ENCODE measurements at places on chromosomes 5 and 9.

DNA sequence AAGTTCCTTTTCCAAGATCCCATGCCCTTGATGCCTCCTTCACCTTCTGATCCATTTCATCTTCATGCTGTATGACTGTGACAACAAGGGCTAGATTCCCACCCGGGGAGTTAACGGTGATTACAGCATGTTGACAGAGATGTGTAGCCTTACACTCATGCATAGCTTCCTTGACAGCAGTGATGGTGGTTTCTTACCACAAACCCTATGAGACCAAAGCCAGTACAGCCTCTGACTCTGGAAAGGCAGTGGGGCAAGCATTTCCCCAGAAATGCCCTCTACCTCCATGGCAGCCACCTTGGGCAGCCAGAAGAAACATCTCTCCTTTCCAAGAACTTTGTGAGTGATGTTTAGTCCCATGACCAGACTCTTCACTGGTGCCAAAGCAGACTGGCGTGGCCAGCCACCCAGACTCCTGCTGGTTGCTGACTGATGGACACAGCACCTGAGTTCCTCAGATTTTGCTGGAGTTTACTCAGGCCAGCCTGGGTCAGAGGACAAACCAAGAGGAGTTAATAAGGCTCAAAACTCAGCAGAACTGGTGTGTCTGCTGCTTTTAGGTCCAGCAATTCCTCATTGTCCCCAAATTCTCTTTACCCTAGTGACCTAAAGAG, 199.7 kb upstream of the SLC27A6 start:
- no peak for DNase-seq

GRCh38 chr9:2336055-2336454, 285.5 kb upstream of the VLDLR start:
- no peak for DNase-seq

GRCh38 chr9:18806232-18807080, 226.6 kb downstream of the SAXO1 start:
- DNase-seq, result no peak

GRCh38 chr9:17876687-17877086, 297.8 kb downstream of the SH3GL2 start:
- DNase-seq, result no peak

- DNase-seq, result no peak
These were observed 171.2 kb downstream of the CWC27 start for GRCh38 chr5:64939772-64940510.

- DNase-seq, result peak; percentile 47
These were observed 71.2 kb downstream of the ARRDC3 start for GRCh38 chr5:91311697-91312501.

- no peak for DNase-seq
These were observed 164.7 kb downstream of the TUSC1 start for GRCh38 chr9:25513509-25514033.

DNA sequence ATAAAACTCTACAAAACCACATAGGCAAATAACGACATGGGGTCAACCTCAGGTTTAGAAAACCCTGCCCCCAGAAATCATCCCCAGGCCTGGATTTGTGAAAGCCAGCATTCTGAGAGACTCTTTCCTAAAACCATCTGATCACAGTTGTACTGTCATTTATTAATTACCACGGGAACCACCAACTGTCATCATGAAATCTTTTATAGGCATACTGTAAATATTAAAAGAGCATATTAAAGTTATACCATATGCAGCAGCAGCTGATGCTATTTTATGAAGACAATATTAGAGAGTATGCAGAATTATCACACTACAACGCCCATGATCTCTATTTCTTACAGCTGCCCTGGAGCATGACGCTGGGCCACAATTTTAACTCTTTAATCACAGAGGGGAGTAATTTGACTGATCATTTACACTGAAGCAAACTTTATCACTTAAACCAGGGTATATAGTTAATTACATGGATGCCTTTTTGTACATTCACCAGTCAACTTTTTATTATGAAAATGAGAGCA, 9.0 kb upstream of the ZDHHC21 start:
- no peak for DNase-seq

- DNase-seq, result no peak
These were observed 3.7 kb upstream of the ERGIC1 start for GRCh38 chr5:172830275-172830799.

DNA sequence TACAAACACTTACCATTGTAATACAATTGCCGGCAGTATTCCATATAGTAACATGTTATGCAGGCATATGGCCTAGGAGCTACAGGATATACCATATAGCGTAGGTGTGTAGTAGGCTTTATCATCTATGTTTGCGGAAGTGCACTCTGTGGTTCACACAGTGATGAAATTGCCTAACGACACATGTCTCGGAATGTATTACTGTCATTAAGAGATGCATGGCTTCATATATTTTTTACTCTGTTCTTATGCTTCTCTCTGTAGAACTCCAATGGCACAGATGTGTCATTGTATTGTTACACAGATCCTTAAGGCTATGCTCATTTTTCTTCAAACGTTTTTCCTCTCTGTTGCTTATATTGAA, 19.2 kb upstream of the ANKRD18A start:
- no peak for DNase-seq

- DNase-seq, result no peak
These were observed 19.0 kb downstream of the ATOX1 start for GRCh38 chr5:151739395-151739794.

GRCh38 chr5:128477944-128478343, 60.1 kb downstream of the FBN2 start:
- DNase-seq, result no peak

GRCh38 chr9:124456341-124457078, 6.3 kb downstream of the ADGRD2 start:
- DNase-seq, result no peak

DNA sequence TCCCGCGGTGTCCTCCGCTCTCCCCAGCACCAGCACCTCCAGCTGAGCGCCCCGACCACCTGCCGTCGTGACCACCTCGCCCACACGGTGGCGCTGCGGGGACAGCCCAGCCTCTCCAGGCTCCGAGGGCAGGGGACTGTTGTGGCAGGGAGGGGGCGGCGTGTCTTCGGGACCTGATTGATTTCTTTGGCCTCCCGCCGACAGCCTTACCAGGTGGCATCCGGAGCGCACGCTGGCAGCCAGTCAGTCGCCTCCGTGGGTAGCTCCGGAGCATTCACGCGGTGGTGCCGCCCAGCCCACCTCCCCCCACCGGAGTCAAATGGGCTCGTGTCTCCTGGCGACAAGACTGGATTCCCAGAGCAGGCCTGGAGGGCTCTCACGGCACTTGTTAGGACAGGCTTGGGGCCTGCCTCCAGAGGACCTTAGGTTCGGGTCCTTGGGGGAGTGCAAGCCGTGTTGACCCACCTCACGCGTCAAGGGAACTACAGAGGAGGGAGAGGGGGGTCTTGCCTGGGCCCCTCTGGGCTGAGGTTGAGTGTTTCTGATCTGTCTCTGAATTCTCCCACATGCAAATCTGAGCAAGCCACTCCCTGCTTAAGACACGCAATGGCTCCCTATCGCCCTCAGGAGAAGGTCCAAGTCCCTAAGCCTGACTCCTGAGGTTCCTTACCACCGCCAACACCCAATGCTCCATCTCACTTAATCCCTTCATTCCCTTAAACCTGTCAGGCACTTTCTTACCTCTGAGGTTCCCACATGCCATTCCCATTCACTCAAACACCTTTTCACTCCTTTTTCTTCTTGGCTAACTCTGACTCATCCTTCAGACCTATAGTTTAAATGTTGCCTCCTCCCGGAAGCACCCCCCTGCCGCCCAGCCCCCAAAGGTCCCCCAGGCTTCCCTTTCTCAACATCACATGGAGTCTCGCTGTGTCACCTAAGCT, 51.2 kb upstream of the GGTA1 start:
- DNase-seq, result peak; percentile 43

DNA sequence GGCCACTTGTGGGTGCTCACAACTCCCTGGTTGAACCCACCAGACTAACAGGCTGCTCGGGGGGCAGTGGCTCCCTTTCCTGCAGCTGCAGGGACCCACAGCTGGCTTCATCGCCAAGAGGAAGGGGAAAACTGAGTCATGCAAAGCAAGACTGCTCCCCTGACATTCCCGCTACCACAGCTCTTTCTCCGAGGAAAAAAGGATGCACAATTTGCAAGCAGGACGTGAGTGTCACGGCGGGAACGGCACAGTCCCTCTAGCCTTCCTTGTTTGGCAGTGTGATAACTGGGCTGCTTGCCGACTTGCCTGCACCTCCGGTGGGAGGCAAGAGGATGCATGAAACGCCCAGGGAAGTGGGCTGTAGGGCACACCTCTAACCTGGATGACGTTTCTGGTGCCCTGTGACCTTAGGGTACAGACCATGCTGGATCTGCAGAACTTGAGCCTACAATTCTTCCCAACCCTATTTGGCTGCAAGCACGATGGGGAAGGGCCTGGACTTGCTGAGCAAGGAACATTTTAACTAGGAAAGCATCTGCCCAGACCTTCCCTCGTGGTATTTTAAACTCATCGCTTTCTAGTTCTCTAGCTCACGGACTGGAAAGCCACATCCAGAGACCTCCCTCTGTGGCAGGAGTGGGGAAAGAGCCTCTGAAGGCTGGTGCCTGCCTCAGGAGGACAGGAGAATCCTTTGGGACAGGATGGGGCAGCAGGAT, 7.8 kb downstream of the SH3PXD2B start:
- no peak for DNase-seq

DNA sequence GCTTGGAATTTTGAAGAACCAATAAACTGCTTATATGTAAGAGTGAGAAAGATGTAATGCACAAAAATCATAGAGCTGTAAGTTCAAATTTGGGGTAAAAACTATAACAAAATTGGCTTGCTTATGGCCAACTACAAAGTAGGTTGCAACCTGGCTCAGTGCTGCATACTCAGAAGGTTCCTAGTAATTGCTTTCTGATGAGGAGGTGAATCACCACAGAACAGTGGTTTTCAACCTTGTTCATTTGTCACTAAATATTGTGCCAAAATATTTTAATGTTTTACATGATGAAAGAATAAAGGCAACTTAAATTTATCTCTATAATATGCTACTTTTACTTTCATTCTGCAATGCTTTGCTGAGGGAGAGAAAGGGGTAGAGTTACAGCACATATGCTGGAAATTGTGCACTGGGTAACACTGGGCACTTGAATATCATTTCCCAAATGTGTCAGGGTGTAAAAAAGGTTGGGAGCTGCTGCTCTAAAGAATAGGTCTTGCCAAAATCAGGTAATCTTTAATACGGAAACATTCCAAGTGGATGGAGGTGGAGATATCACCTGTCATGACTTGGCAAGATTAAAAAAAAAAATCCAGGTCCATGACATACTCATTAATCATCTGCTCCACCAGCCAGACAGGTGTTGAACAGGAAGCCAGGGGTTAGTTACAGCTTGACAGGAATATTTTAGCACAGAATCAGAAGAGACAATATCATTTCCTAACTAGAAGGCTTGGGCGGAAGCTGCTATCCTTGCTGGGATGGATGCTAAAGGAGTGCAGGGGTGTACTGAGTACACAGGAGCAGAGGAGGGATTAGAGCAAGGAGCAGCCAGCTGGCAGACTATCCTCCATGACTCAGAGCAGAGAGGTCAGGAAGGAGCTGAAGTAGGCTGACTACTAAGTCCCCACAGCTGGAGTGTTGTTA, 34.6 kb upstream of the CCL21 start:
- DNase-seq, result no peak

GRCh38 chr9:109101202-109101595, 18.5 kb downstream of the TMEM245 start:
- DNase-seq, result no peak

- DNase-seq, result no peak
These were observed 201.2 kb downstream of the TARS1 start for GRCh38 chr5:33641744-33642505.

DNA sequence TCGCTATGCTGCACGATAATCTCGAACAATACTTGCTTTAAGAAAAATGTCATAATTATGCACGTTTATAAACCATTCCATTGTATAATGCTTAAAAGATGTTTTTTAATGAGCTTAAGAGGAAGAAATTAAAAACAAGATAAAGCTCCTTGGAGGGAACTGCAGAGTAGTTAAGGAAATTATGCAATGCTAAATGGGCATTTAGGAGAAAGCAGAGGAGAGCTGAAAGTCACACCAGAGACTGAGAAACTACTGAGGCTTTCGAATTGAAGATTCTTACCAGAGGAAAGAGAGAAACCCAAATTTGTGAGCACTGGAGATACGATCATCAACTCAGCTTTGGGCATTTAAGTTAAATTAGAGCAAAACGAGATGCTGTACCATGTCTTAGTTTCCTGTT, 119.4 kb downstream of the CDH10 start:
- no peak for DNase-seq

DNA sequence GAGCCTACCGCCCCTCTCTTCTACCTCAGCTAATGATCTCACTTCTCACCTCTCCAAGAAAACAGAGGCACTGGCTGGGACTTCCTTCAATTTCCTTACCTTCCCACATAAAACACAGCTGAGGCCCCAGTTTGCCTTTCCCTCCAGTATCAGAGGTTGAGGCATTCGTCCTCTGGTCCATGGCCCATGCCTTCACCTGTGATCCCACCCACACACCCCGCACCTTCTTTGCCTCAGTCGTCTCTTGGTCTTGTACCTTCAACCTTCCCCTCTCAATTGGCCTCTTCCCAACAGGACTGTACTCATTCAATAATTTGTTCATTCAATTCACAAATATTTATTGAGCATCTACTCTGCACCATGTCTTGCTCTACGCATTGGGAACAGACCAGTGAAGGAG, 11.0 kb upstream of the NSD1 start:
- DNase-seq, result no peak

DNA sequence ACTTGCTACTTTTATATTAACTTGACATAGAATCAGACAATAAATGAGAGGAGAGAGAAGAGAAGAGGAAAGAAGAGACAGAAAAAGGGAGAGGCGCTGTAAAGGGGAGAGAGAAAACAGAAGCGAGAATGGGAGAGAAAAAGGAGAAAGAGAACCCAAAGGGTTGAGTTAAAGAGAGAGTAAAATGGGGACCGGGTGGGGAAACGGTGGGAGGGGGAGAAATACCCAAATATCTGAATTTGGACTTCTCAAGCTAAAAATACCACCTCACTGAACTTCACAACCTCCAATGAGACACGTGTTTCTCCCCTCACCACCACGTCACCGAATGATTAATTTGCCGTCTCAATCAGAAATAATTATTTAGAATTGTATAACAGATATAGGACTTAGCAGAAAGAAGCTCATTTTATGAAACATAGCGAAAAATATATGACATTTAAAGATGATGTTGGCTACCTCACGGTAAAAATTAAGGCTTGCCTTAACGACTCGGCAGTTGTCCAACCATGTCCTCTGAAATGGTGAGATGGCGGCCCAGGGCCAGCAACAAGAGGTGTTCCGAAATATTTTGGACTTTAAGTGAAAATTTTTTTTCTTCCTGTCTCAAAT, 204.1 kb downstream of the MEF2C start:
- DNase-seq, result no peak

GRCh38 chr5:127060470-127060985, 12.8 kb downstream of the C5orf63 start:
- no peak for DNase-seq

DNA sequence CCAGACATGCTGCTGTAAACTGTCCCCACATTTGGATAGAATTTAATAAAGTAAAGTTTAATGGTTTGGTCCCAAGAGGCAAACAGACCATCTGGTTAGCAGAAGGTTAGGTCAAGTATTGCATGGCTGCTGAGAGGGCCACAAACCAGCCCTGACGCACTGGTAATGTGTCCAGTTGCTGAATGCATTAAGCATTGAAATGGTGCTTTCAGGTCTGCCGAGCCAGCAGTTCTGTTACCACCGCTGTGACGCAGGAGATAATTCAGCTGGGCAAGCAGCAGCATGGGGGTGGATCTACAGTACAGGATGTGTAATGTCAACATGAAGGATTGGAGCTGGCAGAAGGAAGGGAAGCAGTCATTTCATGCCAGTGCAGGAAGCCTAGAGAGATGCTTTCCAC, 16.0 kb downstream of the ZNF462 start:
- DNase-seq, result no peak

GRCh38 chr9:127825319-127826051, 22.8 kb downstream of the FPGS start:
- no peak for DNase-seq

GRCh38 chr5:78795757-78796156, 147.2 kb upstream of the LHFPL2 start:
- DNase-seq, result no peak

All from activated T-helper 1 cell treated with anti-CD3 and anti-CD28 coated beads, Interleukin-2, amount 50 U/mL, for 16 hours (primary cell).